T-cell (primary cell): ENCODE measurements at places on chromosomes 4 and X.

DNA sequence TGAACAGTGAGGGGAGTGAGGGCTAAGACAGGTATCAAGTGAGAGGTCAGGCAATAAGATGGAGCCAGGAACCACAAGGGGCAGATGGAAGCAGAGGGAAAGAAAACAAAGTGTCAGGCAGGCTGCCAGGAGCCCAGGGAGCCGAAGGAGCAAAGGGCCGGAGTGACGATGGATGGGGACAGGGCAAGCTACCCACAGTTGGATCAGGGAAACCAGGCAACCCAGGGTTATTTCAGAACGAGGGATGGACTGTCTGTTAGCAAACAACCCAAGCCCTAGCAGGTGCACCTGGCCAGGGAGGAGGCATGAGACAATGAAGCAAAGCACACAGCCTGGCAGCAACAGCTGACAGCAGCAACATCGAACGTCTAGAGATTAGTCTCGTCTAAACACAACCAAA, 39.2 kb downstream of the SEL1L3 start:
- DNase-seq, result no peak

- no peak for DNase-seq
These were observed 41.1 kb downstream of the UCHL1 start for GRCh38 chr4:41297832-41298231.

- DNase-seq, result peak; percentile 84
These were observed at the start of gene CCNG2 for GRCh38 chr4:77156912-77157858. CCNG2 (plus strand) TSS chr4:77157207; CDS start chr4:77158533, 1,326 bp downstream.

GRCh38 chr4:107630185-107630705, 89.8 kb downstream of the PAPSS1 start:
- no peak for DNase-seq

DNA sequence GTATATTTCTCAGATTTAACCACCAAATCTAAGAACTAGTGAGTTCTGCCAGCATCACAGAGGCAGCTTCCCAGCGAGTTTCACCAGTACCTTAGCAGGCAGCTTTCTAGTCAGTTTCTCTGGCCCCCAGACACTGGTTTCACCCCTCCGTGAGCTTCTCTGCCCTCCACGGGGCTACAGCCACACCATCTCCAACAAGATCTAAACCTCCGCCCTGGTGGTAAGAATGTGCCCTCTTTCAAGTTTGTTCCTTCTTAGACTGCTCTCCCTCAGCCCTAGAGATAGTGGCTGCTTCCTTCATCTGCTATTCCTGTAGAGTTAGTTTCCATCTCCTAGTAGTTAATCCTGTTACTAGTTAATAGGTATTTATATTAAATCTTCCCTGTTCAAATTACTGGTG, 60.5 kb upstream of the TAB3 start:
- no peak for DNase-seq

DNA sequence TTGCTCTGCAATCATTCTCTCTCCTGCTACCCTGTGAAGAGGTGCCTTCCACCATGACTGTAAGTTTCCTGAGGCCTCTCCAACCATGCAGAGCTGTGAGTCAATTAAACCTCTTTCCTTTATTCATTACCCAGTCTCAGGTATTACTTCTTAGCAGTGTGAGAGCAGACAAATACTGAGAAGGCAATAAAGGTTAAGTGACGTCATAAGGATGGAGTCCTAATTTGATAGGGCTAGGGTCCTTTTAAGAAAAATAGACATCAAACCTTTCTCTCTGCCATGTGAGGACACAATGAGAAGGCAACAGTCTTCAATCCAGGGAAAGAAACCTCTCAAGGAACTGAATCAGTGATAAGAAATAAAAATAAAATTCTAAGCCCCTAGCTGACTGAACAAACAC, 1262.7 kb downstream of the FAM133A start:
- no peak for DNase-seq

DNA sequence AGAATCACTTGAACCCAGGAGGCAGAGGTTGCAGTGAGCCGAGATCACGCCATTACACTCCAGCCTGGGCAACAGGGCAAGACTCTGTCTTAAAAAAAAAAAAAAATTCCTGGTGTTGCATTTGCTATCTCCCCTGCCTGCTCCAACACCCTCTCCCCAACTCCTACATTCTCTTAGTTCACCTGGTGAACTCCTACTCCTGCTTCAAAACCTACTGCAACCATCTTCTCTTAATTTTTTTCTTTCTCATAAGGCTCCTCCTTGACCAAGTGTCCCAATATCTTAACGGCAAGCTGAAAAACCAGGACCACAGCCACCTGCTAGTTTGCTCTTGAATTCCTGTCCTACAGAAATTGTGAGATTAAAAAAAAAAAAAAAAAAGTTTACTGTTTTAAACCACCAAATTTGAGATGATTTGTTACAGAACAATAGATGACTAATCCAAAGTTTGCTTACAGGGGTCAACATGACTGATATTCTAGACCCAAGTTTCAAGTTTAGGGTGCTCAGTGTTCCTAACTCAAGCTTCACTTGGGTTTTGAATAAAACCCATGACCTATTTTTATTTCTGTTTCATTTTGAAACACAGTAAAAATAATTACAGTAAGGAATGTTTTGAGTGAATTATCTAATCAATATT, 13.1 kb upstream of the ANXA5 start:
- DNase-seq, result no peak

DNA sequence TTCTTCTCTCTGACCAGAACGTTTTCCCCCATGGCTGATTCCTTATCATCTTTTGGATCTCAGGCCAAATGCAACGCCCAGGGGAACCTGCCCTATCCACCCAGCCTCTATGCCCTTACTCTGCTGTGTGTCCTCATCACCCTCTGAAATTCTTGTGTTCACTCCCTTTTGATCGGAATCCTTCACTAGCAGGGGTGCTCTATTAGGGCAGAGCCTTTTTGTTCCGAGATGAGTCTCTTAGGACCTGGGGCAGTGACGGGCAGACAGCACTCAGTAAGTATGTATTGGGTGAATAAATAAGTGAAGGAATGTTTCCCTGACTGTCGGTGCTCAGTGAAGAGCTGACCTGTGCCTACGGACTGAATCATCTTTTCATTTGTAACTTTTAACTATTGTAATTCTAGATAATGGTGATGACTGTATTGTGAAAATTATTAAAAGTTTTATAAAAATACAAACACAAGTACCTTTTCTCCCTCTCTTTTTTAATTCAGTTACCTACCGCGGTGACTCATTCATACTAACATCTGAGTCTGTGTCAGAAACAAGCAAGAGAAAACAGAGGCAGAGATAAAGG, 4.8 kb upstream of the TENM3 start:
- DNase-seq, result no peak

GRCh38 chr4:183989461-183989860, 84.4 kb downstream of the STOX2 start:
- DNase-seq, result no peak

DNA sequence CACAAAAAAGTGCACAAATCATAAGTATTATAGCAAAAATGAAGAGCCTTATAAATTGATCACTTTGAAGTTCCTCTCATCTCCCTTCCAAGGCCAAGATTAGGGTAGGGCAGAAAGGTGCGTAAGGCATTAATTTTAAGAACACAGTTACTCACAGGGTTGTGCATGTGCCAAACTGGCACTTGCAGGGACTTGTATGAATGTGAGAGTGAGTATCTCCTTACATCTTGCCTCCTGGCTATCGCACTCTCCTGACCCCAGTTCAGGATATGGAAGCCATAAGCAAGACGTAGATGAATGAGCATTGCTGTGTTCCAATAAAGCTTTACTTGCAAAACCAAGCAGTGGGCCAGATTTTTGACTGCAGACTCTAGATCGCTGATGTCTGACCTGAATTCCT, 510.1 kb upstream of the AADAT start:
- no peak for DNase-seq

DNA sequence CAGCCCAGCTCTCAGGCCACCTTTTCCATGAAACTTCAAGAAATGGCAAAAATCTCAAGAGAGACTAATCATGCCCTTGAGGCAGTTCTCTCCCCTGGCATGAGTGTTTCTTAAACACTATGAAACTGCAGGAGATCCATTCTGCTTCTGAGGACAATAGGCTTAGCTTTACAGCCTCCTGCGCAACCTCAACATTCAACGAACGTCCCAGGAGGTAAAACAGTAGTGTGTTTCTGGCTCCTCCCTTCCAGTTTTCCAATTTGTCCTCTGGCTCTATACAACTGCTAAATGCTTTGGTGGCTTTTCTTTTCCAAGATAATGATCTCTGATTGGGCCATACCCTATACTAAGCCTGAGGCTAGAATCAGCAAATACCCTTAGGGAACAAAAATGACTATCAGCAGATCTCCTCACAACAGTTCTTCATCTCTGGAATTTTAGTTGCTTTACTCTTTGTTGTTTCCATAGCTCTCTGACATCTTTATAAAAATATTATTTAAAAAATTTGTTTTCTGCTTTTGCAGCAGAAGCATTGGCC, 87.0 kb upstream of the FAT1 start:
- no peak for DNase-seq

- no peak for DNase-seq
These were observed 9.7 kb upstream of the EOLA2 start for GRCh38 chrX:149948016-149948415.

DNA sequence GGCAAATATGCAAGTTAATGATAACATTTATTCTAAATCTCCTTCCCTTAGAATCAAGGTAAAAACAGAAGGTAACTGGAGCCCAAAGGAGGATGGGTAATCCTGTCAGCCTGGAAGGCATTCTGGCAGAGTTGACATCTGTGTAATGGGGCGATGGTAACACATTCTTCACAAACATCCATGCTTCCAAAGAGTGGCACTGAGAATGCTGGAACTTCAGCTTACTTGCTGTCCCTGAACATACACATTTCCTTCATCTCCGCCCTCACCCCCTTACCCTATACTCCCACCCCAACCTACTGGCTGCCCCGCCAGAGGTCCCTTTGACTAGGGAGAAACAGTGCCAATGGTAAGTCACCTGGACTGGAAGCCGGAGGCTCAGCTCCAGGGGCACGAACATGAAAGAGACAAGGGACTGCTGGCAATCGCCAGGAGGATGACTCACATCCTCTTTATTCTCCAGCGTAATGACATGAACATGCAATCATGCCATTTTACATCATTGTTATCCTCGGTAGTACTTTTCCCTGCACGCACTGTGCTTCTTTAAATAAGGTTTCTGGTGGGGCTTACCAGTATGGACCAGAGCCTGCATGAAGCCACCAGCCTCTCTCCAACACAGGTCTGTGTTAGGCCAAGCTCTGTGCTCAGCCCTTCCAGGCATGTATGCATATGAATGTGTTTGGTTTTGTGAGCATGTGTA, 694.2 kb upstream of the TENM3 start:
- no peak for DNase-seq

DNA sequence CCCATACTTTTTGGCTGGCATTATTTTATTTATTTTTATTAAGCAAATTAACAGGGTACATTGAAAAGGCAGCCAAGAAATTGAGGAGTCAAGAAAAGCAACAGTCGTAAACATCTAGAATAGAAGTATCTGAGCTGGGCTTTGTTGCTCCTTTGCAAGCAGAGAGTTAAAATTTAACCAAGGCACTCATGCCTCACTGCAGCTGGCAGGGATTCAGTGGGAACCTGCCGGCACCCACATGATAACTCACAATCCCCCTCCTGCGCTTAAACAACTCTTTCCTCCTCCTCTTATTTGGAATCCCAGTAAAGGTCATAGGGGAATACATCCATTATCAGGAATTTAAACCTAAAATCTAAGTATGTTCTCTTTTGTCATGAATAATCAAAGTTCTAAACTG, 115.5 kb downstream of the SOX3 start:
- DNase-seq, result no peak

DNA sequence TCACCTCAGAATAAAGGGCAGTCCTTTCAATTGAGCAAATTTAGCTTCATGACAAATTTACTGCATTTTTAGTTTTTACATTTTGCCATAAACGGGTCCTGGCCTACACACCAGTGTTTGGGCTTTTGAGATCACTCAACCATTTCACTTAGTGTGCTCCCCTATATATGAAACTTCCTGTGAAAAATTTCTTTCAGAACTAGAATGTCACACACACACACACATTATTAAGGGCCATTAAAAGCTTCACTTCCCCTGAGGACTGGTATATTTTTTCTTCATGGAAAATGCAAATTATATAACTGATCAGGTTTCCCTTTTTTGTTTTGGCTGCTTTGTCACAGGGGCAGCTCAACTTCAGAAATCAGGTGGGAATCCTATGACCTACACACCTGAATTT, 206.5 kb downstream of the ENOX2 start:
- DNase-seq, result no peak

GRCh38 chr4:115113506-115114106, at the start of gene NDST4:
NDST4 (minus strand) TSS chr4:115113620; CDS start chr4:115077036, 36,584 bp downstream.
- no peak for DNase-seq

DNA sequence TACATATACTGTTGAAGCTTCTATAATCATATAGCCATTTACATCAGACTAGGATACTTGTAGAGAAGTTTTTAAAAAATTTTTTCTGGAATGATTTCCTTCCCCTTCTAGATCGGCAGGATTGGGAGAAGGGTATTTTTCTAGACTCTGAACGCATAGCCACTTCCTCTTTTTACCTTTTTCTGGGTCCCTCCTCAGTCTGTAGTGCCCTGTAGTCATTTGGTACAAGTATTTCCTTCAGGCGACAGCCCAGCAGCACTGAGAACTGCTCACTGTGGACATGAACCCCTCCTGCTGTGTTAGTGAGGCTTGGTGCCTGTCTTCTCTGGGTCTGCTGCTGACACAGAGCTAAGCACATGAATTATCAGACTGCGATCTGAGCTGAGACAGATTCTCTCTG, 255.4 kb downstream of the ARHGAP10 start:
- DNase-seq, result no peak

DNA sequence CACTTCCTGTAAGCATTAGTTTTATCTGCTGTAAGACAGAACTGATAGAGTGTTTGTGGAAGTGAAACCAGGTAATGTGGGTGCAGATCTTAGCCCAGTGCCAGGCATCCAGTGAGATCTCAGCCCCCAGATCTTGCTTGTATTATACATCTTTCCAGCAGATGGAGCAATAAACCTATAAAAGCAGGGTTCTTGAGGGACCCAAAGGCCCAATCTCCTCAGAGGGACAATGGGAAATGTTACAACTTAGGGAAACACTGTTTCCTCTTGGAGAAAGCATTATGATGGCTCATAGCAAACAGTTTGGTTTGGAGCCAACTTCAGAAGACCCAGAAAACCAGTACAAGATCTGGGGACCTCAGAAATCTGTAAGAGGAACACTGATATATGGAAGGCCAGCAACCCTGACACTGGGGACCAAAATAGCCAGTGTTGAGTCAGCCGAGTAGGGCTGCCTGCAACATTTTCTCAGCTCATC, 206.3 kb downstream of the SLC7A11 start:
- DNase-seq, result no peak

GRCh38 chrX:47595716-47596251, 13.5 kb downstream of the TIMP1 start:
- DNase-seq, result no peak

DNA sequence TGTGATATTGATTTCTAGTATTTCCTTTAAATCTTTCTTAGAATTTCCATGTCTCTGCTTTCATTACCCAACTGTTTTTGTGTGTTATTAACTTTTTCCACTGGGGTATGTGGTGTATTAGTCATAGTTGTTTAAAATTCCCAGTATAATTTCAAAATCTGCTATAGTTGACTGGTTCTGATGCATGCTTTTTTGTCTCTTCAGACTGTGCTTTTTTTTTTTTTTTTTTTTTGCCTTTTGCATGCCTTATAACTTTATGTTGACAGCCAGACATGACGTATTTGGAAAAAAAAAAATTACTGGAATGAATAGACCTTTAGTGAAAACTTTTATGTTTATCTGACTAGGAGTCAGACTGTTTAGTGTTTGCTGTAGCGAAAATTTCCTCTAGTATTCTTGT, 580.4 kb downstream of the ANKRD50 start:
- DNase-seq, result no peak
